ENCODE measurements at places on chromosomes 6 and 20.

GRCh38 chr20:46272389-46273047, 35.8 kb downstream of the CDH22 start:
- no peak for DNase-seq

- no peak for DNase-seq
Observed at GRCh38 chr20:23456409-23456808, 3.7 kb upstream of the CST11 start.

DNA sequence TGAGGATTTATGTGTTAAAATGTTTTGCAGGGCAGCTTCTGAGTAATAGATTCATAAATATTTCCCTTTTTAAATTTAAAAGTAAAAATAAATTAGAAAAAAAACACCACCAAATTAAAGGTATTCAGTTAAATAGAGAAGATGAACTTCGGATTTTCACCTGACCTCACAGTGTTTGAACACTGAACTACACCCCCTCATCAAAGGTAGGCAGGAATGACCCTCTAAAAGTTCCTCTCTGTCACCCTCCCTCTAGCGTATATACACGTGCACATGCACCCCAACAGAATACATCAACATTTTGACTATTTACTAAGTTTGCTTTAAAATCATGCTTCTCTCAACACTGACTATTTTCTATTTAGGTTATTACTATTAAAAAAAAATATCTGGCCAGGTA, 528.3 kb downstream of the QKI start:
- DNase-seq = no peak

DNA sequence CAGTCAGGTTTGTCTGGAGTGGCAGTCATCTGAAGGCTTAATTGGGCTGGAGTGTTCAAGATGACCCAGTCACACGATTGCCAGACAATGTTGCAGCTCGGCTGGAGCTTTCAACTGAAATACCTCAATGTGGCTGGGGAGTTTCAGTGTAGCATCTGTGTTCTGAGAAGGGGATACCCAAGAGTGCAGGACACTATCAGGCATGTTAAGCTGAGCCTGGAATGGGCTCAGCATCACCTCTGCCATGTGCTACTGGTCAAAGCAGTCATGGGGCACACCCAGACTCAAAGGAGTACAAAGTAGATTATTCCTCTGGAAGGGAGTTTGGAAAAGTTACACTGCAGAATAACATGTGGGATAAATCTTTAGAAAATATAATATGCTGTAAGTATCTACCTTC, 363.9 kb downstream of the KIF16B start:
- no peak for DNase-seq

DNA sequence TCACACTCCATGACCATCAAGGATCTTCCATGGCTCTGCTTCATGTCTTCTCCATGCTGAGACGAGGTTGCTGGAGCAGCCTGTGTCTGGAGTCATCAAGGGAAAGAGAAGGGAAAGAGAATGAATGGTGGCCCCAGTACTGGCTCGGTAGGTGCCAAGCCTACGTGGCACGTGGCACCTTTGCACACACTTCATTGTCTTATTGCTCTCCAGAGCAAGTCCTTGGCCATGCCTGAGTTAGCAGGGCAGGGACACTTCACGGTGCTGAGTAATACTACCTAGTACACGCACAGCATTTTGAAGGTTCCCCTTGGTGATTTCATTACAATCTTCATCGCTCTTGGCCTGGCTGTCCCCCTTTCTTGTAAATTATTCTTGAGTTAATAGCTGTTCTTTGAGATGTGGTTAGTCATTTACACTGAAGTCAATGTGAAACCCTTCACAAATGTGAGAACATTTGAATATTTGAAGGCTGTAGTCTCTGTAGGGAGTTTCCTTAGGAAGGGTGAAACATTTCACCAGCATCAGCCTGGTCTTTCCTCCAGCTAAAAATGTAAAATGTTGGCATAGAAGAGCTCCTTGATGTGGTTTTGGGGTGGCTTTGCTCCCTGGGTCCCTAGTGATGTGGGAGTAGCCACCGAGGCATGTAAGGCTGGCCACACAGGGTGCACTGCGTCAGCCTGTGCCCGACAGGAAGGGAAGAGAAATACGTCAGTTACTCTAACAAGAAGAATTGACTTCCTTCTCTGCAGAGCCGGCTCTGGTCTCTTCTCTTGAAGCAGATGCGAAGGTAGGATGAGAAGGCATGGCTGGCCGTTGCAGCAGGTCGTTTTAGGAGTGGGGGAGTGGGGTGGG, at the start of gene SYTL3:
Gene SYTL3 (plus strand): TSS at position 766 of the 855 bp plus-strand sequence. CDS start 13,215 bp downstream, outside the sequence.
- DNase-seq = no peak

GRCh38 chr6:33762713-33763112, 16.0 kb upstream of the IP6K3 start:
- no peak for DNase-seq

GRCh38 chr6:43412541-43412940, 14.8 kb upstream of the ABCC10 start:
- DNase-seq = no peak

All from HuH-7.5 (cell line).